ENCODE measurements at places on chromosomes 1 and 21.

GRCh38 chr1:234608025-234608910 is 1.7 kb downstream of the IRF2BP2 start:
- DNase-seq, result no peak

- no peak for DNase-seq
Observed at GRCh38 chr1:13781907-13782633, 82.1 kb downstream of the PRDM2 start.

- no peak for DNase-seq
Observed at GRCh38 chr1:209890641-209891330, 47.2 kb upstream of the SYT14 start.

DNA sequence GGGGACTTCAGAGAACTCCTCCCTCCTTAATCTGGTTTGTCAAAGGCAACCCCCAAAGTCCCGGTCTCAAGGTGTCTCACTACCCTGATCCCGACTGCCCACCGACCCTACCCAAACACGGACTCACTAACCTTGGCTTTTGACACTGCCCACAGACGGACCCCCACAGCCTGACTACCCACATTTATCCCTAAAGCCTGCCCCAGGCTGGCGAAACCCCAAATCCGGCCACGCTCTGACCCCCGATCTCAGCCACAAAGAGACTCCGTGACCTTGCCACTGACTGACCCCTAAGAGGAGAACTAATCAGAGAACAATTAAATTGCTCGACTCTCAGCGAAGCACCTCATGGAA is 5.2 kb downstream of the ID3 start:
- no peak for DNase-seq

GRCh38 chr1:177210071-177210470 is 39.3 kb downstream of the BRINP2 start:
- DNase-seq, result no peak

- DNase-seq, result no peak
Observed at GRCh38 chr1:20073256-20073655, 3.3 kb downstream of the PLA2G5 start.

DNA sequence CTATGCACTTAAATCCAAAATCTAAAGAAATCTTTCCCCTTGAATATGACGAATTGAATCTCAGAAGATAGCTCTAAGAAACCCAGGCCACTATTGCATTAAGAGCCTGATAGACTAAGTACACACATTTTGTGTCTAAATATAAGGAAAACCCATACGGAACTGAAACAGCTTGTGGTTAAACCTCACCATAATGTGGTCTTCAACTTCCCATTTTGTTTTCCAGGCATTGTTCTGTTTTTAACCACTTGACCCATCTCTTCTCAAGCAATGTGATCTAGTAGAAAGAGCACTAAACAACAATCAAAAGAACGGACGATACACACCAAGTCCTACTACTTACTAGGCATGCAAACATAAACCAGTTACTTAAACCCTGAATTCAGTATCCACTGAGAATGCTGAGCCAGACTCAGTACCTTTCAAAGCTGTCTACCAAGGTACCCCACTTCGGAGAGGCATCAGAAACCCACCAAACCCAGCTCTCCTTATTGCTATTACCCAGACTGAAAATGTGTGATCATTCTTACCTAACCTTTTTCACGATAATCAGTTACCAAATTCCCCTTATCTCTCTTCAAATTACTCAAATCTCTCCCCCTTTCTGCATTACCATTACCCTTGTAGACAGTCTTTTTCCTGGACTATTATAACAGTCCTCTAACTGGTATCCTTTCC is 12.8 kb downstream of the OTUD7B start:
- no peak for DNase-seq

DNA sequence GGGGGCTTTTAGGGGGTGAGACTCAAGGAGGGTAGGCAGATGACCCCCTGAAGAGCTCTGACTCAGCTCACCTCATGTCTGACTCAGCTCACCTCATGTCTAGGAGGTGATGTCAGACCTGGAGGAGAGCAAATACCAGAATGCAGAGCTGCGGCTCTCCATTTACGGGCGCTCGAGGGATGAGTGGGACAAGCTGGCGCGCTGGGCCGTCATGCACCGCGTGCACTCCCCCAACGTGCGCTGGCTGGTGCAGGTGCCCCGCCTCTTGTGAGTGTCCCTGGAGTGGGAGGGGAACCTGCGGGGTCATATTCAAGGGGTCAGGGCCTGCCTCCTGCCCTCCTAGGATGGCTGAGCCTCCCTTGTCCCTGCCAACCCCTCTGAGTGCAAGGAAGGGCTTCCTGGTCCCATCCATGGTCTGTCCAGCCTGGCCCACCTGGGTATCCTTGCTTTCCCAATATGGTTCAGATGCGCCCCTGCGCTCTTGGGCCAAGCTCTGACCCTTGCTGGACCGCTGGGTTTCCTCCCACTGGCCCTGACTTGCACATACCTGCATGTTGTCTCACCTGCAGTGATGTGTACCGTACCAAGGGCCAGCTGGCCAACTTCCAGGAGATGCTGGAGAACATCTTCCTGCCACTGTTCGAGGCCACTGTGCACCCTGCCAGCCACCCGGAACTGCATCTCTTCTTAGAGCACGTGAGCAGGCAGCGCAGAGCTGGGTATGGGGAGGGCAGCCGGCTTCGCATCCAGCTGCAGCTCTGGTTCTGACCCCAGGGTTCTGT is 9.1 kb downstream of the AMPD2 start:
- no peak for DNase-seq

- no peak for DNase-seq
Observed at GRCh38 chr1:206635978-206636345, 626 bp downstream of the DYRK3 start.

DNA sequence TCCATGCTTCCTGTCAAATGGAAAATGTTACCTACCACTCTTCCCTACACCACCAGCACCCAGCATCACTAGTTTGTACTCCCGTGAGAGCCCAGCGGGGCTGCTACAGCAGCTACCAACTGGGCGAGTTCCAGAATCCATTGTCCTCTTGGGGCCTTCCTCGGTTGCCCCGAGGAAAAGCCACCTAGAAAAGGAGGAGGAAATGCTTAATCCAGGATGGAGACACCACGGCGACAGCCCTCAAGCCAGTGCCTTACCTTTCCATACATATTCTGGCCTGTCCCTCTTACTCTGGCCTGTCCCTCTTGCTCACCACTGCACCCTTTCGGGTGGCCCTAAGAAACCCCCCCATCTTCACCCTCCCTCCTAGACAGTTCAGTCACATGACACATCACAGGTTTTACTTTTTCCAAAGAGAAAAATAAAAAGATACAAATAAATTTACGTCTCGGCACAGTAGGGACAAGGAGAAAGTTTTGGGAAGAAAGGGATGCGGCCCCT is 478 bp downstream of the RIT1 start:
- no peak for DNase-seq

DNA sequence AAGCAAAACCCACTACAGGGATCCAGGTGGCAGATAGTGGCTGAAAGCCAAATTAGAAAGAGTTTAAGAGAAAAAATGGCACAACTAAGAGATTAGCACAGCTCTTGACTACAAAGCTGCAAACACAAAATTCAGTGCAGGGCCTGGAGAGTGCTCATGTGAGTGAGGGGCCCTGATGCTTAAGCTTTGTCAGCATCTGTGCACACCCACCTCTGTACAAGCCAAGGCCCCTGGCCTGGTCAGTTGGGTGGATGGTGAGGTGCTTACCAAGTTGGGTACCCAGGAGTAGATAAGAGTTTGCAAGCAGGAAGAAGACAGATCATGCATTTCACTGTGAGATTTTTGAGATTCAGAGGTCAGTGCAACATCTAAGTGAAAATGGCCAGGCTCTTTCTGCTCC is 62.7 kb upstream of the ATP1B1 start:
- DNase-seq, result no peak

Measured in NCI-H524 (cell line).